ENCODE measurements at places on chromosomes 16 and 17.

GRCh38 chr17:73030501-73030921 is 62.0 kb downstream of the SLC39A11 start:
- no peak for DNase-seq

- no peak for DNase-seq
Measured at GRCh38 chr16:64094181-64094965, 1027.5 kb downstream of the CDH11 start.

DNA sequence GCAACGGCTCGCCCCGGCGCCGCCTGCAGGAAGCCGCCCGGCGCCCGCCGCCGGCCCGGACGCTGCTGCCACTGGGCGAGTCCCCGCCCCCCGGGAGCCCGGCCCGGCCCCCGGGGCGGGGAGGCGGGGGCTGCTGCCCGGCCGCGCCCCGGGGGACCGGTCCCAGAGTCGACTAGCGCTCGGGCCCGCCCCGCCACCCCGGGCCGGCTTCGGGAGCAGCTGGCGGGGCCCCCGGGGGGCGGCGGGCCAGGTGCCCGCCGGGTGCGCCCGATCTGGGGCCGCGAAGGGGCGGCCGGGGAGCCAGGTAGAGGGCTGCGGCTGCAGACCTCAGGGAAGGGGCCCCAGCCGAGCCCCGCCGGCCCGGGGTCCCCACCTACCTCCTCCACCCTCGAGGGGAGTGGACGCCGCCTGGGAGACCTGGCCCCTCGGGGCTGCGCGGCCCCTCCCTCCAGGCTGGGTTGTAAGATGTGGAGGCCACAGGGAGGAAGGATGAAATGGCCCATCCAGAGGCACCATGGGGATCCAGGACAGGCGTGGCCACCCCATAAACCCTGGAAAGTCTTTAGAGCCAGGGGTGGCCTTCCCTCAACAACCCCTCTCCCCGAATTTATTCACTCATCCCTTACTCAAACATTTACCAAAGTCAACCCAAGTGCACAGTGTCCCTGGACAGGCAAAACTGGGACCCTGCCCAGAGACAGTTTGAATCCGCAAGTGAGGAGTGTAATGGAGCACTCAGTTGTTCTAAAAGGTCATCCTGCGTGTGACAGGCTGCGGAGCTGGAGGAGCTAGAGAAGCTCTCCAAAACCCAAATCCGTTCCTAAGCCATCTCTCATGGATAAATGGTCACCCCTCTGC is at the start of gene CDYL2:
Gene CDYL2 (minus strand): TSS at position 73 of the 858 bp plus-strand sequence. CDS start 425 bp downstream, outside the sequence.
- DNase-seq = no peak

GRCh38 chr16:27726621-27727261 is 176.8 kb downstream of the KATNIP start:
- DNase-seq = no peak

DNA sequence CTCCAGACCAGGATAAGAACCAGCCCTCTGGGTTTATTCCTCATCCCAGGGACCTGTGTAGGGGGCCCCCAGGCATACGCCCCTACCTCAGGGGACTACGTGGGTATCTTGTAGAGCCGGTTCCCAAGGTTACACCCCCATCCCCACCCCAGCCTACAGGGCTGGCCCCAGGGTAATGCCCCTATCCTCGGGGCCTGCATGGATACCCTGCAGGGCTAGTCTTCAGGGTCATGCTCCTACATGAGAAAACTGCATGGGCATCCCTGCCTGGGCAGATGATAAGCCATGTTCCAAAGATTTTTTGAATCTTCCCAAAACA is 14.2 kb downstream of the HDAC5 start:
- no peak for DNase-seq

- DNase-seq = no peak
Measured at GRCh38 chr16:14102925-14103720, 32.0 kb downstream of the MRTFB start.

DNA sequence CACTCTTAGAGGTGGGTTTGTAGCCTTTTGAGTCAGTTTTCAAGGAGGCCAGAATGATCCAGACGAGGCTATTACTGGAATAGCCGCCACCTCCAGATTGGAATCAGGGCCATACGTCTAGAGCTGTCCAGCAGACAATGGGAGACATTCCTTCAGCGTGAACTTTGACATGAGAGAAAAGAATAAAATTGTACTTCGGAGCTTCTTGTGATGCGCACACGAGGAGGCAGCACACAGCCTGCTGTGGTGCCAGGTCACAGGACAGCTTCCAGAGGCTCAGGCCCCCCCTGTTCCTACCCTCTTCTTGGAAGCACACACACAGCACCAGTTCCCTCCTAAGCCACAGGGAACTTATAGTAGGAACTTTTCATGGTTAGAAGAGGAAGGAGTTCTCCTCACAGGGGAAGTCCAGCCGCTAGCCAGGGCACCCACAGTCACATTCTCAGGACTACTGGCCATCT is 81.0 kb downstream of the VPS53 start:
- no peak for DNase-seq

DNA sequence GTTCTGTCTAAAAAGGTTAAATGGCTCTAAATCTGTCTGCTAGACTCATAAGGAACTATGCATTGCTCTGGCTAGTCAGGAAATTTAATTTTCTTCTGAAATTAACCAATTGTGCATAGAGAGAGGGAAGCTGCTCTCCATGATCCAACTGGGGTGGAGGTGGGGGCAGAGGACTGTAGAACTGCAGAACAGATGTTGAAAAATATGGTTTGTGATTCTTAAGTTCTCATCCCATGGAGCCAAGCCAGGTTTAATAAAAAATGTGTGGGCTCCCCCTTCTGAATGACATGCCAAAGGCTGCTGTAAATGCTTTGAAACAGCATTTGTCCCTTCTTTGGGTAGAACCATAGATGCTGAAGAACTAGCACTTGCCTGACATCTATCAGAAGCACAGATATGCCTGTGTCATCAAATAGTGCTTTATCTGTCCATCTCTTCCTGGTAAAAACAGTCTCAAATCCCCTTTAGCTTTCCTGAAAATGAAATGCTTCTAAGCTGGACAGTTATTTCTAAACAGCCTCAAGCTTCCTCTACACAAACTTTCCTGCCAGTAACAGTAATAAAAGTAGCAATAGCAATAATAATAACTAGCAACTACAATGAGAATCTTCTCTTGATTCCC is 221.4 kb downstream of the CDH8 start:
- no peak for DNase-seq

DNA sequence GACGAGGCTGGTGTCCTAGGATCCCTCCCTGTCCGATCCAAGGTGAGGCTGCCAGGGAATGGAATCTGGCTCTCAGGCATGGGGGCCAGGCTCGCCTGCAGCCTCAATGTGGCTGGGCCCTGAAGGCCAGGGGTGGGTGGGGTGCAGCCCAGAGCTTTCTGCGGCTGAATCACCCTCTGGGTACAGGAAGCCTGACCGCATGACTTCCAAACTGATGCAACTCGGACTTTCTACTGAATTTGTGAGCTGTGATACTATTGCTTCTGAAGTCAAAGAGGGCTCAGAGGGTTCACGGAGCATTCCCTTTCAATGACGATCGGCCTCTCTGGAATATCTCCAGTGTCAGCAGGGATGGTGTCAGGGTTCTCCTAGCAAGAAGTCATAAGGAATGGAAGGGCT is 123.7 kb downstream of the METRNL start:
- no peak for DNase-seq

GRCh38 chr17:66548659-66549310 is 246.4 kb downstream of the PRKCA start:
- DNase-seq = no peak

Measured in SK-N-MC (cell line).